Left lung (tissue), 14 donors: ENCODE measurements at places on chromosomes 1 and 21. TPM values are rescaled to one million over a fixed set of nuclear protein-coding genes. Genes with fewer than 3 reads are reported as not detected.

Gene AQP10
- 0.34 TPM for total RNA-seq

DNA sequence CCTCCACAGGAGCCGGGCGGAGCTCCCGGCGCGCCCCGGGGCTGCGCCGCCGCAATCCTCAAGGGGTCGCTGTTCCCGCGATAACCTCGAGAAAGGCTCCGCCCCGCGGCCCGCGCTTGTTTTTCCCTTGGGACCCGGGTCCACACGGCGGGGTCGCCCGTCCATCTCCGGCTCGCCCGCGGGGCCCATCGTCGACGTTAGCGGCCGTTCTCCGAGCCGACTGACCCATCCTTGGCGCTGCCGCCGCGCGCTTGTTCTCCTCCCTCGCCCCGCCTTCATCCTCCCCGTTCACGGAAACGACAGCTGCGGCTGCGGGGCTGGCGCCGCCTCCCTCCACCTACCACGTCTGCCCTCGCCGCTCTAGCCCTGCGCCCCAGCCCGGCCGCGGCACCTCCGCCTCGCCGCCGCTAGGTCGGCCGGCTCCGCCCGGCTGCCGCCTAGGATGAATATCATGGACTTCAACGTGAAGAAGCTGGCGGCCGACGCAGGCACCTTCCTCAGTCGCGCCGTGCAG, at the start of gene SH3GLB1:
SH3GLB1 (plus strand) TSS at position 119 of the 514 bp plus-strand sequence; CDS start at position 443, 324 bp downstream.
- DNase-seq: peak; percentile 92

- DNase-seq: no peak
Measured at GRCh38 chr1:116916533-116917445, 7.1 kb downstream of the PTGFRN start.

- no peak for DNase-seq
Measured at GRCh38 chr1:63691701-63692425, 82.0 kb upstream of the ROR1 start.

DNA sequence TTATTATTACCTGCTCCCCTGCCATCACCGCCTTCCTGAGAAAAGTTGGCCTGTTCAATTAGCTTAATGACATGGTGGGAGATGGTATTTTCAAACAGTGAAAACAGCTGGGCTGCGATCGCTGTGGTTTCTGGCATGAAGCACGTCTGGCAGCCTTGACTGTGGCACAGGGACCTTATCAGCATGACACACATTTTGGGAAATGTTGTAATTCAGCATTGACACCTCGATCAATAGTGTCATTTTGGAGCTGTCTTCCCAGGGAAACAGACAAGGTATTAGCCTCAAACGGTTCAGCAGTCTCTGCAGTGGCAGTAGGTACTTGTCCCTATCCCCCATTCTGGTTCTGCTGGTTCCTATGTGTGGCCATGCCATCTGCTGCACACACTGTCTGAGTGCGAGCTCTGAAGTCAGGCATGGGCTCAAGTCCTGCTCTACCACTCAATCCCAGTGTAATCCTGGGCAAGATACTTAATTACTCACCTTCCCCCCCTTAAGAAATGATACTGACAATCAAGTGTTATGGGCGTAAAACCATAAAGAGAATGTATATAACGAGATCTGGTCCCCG, 154.5 kb upstream of the KCND3 start:
- DNase-seq: no peak

Gene C21orf58
- 6.4 TPM for total RNA-seq

- no peak for DNase-seq
Measured at GRCh38 chr1:199297887-199298286, 659.0 kb downstream of the PTPRC start.

Gene TCHH
- total RNA-seq: 0.16 TPM

- DNase-seq: peak; percentile 76
Measured at GRCh38 chr1:89065079-89065868, at the start of gene GBP1. GBP1 (minus strand) TSS chr1:89065208; CDS start chr1:89063234, 1,974 bp downstream.

DNA sequence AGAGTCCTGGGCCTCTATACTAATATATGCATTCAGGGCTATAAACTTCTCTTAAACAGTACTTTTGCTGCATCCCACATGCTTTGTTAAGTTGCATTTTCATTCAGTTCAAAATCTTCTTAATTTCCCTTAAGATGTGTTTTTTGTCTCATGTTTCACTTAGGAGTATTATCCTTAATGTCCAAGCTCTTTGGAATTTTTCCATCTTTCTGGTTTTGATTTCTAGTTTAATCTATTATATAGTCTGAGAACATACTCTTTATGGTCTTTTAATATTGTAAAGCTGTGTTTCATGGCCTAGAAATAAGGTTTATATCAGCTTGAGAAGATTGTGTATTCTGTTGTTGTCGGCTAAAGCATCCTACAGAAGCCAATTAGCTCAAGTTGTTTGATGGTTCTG, 1041.8 kb downstream of the PLA2G4A start:
- no peak for DNase-seq

DNA sequence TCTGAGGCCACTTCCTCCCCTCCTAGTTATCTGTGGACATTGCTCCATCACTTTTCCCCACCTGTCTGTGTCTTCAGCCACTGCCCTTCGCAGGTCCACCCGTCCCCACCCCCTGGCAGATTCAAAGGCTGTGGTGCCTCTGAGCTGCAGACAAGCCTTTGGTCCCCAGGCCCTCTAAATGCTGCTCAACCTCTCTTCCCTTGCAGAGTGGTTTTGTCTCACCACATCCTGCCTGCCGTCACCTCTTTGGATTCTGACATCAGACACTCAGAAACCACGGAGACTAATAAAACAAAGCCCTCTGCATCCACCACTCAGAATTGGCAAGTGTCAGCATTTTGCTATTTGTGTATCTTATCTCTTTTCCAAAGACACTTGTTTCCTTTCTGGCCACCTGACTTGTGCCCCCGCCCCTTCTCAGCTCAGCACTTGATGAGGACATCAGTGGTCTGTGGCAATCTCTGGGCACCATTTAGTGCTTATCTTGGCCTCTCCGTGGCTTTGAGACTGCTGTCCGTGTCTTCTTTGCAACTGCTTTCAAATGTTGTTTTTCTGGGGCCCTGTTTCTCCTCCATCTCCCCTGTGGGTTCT, 7.7 kb downstream of the CNIH3 start:
- DNase-seq: no peak

DNA sequence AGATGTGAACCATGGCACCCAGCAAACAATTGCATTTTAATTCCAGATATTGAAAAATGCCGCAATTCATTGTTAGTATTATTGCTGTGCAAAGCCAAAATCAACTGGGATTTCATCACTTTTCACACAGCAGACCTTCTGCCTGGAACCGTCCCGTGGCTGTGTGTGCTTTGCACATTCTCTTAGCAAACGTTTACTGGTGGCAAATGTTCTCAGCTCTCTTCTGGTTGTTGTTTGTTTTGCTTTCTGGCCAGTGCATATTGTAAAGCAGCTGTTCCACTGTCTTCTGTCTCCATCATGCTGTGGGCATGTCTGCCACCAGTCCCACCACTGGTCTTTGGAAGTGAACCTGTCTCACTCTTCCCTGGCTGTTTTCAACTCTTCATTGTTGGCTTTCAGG, 19.8 kb upstream of the TTLL10 start:
- no peak for DNase-seq

DNA sequence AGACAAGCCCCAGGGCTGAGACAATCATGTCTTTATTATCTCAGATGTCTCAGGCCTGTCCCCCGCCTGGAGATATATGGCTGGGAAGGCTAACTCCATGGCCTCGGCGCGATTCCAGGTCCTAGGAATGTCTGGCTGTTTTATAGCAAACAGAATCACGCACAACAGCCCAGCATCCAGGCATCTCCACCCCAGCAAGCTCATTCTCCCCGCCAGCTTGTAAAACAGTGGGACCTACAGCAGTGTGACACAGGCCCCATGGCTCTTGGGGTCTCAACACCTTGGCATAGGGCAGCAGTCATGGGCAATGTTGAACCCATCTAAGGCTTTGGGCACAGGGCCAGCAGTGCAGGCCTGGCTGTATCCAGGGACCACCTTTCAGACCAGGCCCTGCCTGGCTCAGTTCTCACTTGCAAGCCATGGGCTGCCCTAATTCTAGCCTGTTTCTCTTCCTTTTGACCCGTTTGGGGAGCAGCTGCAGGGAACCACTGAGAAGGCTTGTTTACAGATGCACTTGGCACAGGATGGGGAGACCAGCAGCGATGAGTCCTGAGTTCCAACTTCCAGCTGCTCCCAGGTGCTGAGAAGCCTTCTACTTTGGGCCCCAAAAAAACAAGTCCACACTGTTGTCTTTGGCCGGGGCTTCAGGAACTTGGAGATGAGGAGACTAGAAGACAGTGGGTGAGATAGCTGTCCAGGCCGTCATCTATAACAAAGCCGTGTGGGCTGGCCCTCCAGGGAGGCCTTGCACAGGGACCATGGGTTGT, 34.4 kb downstream of the WNT4 start:
- DNase-seq: no peak
